ENCODE measurements at places on chromosomes 1 and 21.

- DNase-seq = no peak
Measured at GRCh38 chr1:153431928-153432327, 15.6 kb downstream of the S100A7A start.

DNA sequence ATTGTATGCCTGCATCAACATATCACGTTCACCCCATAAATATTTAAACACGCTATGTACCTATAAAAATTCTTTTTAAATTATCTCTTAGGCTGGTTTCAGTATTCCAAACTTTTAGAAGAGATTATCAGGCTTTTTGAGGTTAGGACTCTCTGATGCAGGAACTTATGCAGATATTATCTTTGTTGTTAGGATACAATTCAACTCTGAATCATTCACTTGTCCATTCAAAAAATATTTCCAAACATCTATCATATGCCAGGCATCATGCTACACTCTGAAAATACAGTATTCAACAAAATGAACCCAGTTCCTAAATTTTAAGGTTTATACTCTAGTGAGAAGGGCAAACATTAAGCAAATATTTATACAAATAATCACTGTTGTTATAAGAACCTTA lies 40.5 kb downstream of the ASH1L start:
- no peak for DNase-seq

GRCh38 chr1:172960019-172960418 lies 90.7 kb downstream of the TNFSF18 start:
- no peak for DNase-seq

DNA sequence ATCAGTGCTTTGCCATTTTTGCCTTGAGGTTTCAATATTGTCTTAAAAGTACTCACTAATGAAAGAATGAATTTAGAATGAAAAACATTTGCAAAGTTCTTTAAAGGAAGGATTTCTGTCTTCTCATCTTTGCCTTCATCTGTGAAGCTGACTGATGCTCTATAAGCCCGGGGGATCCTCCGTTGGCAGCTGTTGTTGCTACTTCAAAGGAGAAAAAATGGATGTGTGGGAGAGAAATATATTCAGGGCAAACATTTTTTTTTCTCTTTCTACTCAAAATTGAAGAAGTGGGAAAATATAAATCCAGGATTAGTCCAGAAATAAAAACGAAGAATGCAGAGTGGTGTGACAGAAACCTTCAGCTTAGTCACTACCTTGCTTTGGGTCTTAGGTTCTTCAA lies 142.5 kb downstream of the OLFM3 start:
- no peak for DNase-seq

- no peak for DNase-seq
Measured at GRCh38 chr1:76374086-76374485, 299.5 kb downstream of the ST6GALNAC3 start.

GRCh38 chr1:231808990-231809389 lies 182.4 kb downstream of the DISC1 start:
- no peak for DNase-seq

DNA sequence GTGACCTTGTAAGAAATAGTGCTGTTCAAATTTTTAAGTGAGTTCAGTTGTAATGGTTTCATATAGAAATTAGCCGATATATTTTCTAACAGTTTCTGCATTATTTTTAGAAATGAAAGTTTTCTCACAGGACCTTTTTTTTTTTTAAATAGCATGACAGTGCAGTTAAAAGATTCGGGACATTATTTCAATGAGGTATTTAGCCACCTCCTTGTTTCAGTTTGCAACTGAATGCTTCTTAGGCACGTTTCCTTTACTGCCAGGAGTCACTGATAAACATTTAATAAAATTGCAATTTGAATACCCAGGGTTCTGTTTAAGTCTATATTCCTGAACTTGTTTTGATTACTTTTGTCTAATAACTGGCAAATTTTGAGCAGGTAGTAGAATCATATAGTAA lies 304.7 kb downstream of the TM2D1 start:
- no peak for DNase-seq

DNA sequence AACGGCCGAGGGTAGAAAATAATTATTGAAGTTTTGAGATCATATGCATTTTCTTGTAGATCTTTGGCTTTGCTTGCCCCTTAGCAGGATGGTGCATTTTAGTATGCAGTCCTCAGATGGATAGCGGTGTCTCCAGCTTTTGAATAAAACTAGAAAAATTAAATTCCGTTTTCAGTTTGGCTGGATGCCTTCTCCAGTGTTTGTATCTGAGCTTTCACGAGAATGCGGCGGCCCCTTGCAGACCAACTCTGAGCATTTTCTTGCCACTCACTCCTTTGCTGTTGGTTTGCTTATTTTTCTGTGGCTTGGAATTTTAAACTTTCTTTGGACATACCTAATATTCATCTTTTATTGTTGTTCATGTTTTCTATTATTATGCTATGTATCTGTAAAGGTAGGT lies 192.6 kb downstream of the NFIA start:
- DNase-seq = no peak

DNA sequence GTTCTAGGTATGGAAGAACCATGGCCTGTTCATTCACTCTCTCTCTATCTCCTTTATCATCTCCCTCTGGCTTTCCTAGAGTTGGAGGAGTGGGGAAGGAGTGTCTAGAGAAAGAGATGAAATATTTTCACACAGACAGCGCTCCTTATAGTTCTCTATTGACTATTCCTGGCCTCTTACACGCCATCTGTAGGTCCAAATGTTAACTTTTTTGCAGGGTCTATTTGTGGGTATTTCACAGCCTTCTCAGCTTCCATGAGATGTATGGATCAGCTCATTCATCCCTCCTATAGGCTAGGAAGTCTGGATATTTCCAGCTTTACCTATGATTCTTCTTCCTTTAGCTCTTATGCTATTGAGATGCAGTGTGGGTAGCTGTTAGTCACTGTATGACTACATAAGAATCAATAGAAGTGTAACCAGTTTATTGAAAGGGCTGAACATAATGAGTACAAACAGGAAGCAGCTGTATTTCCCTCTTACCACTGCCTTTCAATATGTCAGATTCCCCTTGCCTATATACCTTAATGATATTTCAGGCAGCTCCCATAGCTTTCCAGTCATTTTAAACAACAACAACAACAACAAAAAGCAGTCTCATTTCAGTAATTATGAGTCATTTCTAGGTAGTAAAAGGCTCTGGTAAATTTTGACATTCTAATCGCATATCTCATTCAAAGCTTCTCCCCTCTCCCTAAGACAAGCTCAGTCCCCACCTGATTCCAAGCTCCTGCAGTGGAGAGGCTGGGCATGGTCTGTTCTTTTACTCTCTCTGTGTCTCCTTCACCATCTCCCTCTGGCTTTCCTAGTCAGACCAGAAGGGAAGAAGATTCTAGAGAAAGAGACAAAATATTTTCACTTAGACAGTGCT lies 149.5 kb downstream of the TTLL7 start:
- no peak for DNase-seq

- DNase-seq = no peak
Measured at GRCh38 chr21:25912402-25912746, 177.6 kb downstream of the GABPA start.

- no peak for DNase-seq
Measured at GRCh38 chr1:192474080-192474683, 101.4 kb upstream of the RGS1 start.

DNA sequence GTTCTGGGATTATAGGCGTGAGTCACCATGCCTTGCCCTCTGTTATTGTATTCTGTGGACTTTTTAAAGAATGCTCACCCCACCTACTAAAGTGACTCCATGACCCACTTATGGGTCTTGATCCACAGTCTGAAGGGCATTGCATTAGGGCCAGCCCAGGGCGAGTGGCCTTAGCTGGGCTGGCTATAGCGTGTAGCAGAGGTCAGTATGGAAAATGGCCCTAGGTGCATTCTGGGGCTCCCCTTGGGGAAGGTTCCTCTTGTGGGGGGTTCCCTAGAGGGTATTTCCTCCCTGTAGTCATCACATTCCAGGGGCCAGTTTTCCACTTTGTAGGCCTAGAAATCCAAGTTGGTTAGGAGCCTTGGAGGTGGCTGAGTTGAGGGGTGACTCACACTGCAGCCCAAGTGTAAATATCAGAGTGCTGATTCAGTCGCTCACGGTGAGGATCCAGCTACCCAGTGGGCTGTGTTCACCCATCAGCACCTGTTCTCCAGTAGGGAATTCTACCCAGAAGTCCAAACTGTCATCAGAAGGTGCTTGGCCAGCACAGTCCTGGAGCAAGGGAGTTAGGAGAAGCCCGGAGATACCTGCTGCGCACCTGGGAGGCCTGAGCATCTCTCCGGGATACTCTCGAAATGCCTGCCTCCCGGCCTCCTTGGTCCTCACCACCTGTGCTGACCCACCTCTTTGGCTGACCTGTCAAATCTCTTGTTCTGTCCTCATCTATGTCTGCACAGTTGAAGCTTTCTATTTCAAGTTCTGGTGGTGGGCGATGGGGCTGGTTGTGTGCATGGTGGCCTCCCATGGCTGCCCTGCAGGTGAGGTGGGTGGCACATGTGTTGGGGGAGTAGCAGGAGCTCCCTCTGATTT lies 52.2 kb downstream of the NENF start:
- no peak for DNase-seq

DNA sequence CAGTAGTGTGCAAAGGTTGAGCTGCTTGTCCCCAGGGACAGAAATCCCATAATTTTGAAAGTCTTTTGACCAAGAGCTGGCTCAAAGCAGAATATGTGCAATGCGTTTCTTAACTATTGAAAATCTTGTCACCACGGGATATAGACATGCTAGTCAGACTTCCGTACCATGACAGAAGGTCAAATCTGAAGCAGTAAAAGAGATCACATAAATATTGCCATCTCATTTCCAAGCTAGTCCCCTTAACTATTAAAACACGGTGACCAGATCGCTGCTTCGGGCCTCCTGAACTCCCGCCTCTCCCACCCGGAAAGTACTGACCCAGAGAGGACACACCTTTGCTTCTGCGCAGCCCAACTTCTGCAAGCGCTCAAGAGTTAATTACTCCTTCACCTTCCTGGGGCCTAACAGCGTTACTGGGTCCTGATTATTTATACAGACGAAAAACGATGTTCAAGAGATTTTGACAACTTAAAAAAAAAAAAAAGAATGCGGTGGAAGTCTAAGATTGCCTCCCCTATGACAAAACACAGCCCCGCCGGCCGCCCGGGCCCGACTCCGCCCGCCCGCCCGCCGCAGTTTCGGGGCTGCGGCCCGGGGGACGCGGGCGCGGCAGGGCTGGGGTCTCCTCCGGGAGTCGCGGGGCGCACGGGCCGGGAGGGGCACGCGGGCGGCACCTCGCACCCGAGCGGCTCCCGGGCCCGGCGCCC lies 692 bp downstream of the SORT1 start:
- no peak for DNase-seq

- peak; percentile 64 for DNase-seq
Measured at GRCh38 chr1:224182057-224182865, 779 bp upstream of the DEGS1 start.

DNA sequence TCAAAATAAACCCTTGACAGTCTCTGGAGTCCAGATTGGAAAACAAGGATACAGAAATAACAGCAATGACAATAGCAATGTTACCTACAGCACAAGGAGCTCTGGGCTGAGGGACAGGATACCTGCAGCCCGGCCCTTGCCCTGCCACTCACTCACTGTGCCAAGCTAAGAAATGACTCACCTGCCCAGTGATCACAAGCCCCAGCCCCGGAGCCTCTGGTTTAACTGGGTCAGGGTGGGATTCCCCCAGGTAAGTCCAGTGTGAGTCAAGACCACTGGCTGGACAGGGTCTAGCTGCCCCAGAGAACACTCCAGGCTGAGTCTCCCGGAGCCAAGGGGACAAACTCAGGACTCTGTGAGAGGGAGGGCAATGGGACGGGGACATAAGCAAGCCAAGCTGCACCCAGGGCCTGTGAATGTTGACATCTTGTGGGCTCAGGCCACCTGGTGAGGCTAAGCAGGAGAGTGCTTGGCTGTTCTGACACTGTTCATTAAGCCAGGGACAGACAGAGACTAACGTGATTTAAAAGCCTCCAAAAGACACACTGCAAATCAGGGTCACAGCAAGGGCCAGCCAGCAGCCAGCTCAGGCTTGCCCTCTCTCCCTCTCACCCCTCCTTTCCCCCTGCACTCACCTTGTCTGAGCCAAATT lies 64.1 kb downstream of the MIS18A start:
- DNase-seq = no peak

- DNase-seq = no peak
Measured at GRCh38 chr1:112465122-112465521, 43.6 kb upstream of the WNT2B start.

GRCh38 chr1:68372487-68372886 lies 77.3 kb downstream of the RPE65 start:
- no peak for DNase-seq

- DNase-seq = no peak
Measured at GRCh38 chr1:236491469-236492136, 32.2 kb upstream of the LGALS8 start.

- DNase-seq = no peak
Measured at GRCh38 chr1:64405833-64406232, 64.1 kb upstream of the CACHD1 start.

DNA sequence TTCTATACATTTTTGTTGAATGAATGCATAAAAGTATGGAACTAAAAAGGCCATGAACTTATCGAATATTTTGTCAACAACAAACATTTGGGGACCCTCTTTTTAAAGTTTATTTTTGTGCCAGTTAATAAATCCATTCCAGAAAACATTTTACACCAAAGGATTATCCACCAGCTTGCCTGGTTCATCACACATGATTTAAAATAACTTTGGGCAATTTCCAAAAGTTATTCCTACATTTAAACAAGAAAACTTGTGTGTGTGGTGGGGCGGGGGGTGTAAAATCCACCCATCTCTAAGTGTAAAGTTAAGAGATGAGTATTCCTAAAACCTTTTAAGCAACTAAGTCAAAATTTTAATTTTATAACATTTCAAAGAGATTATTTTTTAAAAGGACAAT lies 224.5 kb upstream of the SNX7 start:
- no peak for DNase-seq

DNA sequence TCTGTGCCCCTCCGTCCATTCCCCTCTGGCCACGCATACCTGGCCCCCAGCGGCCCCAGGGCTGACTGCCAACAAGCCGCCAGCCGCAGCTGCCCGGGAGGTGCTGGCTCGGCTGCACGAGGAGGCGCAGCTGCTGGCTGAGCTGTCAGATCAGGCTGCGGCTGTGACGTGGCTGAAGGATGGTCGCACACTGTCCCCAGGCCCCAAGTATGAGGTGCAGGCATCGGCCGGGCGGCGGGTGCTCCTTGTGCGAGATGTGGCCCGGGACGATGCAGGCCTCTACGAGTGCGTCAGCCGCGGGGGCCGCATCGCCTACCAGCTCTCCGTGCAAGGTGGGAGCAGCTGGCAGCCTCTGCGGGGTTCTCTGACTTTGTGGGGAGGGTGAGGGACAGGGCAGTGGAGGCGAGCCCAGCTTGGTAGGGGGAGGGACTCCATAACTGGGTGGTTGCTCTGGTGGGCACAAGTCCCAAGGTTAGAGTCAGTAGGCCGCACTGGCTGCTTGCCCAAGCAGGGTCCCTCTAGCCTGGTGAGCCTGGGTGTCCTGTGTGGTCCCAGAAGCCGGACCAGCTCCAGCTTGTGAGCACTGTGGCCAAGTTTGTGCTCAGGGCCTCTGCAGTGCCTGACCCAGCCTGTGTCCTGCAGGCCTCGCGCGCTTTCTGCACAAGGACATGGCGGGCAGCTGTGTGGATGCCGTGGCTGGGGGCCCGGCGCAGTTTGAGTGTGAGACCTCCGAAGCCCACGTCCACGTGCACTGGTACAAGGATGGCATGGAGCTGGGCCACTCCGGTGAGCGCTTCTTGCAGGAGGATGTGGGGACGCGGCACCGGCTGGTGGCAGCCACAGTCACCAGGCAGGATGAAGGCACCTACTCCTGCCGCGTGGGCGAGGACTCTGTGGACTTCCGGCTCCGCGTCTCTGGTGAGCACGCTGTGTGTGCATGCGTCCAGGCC lies 8.8 kb downstream of the OBSCN start:
- DNase-seq = no peak

All from CD4-positive, alpha-beta T cell treated with Interleukin-6 for 4 hours (primary cell).